ENCODE measurements at places on chromosomes 4 and X. TPM values are rescaled to one million over a fixed set of nuclear protein-coding genes. Genes with fewer than 3 reads are reported as not detected.

The SMIM31 gene
- total RNA-seq = 0.11 TPM

The TREX2 gene
- total RNA-seq = 1.3 TPM

The XAGE1B gene
- not detected for total RNA-seq

The INTS6L gene
- total RNA-seq = 4.0 TPM

The IQCM gene
- total RNA-seq = 0.11 TPM

The MAGEB6B gene
- not detected for total RNA-seq

The FGF16 gene
- not detected for total RNA-seq

The ZDHHC15 gene
- total RNA-seq = 2.4 TPM

The RBMXL3 gene
- not detected for total RNA-seq

The DUX4 gene
- not detected for total RNA-seq

The ZNF595 gene
- 13.7 TPM for total RNA-seq

The SMPX gene
- not detected for total RNA-seq

The MGARP gene
- total RNA-seq = 49.7 TPM

The GUCY1A1 gene
- 0.86 TPM for total RNA-seq

The SULT1E1 gene
- total RNA-seq = 0.22 TPM

The MXRA5 gene
- 135 TPM for total RNA-seq

The ZAR1 gene
- total RNA-seq = not detected

The C4orf36 gene
- total RNA-seq = not detected

The MAOA gene
- total RNA-seq = 7.6 TPM

The TIMM17B gene
- 13.6 TPM for total RNA-seq

The FHDC1 gene
- total RNA-seq = 0.91 TPM

The ELMOD2 gene
- total RNA-seq = 44.8 TPM
